ENCODE measurements at places on chromosomes 16 and 17.

DNA sequence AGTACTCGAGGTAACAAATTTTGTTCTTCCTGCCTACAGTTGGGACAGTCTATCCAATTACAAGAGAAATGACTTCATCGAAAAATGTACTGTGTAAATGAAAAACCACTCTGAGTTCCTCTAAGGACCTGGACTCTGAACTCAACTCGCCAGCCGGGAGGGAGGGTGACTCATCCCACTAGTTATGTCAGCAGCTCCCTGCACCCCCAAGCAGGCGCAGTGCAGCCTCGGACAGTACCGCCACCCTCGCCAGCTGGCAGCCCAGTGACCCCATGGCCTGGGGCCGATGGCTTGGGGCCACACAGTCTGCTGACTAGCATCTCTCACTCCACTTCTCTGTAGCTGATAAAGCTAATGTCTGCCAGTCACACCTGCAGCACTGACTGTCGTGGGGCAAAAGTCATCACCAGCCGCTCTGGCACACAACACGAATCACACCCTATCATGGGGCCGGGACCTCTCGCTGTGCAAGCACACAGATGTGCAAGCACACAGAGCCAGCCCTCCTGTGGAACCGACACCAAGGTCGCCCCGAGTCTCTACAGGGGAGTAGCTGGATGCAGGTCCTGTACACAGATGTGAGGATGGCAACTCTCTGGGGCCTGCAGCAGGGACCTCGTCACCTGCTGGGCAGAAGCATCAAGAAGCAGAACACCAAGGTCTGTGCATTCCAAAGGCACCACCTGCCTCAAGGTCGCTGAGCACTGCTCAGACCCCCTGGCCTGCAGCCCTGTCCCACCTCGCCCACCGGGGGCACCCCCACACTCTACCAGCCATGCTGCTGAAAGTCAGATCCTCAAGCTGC, 5.7 kb downstream of the CSNK1D start:
- DNase-seq: no peak

- no peak for DNase-seq
Observed at GRCh38 chr17:58680038-58680369, 11.8 kb downstream of the TEX14 start.

DNA sequence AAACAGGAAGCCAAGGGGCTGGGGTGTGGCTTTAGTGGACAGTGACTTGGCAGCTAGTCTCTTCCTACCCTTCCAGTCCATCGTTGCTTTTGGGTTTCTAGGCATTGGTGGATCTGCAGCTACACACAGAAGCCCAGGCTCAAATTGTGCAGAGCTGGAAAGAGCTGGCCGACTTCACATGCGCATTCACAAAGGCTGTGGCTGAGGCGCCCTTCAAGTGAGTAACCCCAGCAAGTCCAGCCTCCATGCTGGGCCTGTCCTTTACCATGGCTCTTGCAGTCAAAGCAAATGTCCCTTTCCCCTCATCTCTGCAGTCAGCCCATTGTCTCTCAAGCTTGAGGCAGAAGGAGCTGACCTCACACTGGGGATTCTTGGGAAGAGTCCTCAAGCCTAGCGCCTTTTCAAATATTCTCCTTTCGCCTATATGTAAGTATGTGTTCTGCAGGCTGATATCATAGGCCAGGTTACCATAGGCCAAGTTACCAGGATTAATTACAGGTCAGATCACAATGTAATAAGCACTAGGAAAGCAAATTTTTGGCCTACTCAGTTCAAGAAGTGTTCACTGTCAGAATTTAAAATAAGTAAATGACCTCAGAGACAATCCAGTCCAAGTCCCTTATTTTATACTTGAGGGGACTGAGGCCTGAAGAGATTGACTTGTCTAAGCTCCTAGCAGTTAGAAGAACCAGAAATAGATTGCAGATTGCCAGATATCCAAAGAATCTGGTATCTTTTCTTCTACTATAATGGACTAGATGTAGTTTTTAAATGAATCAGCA, 6.5 kb downstream of the EME1 start:
- DNase-seq: no peak

- DNase-seq: no peak
Observed at GRCh38 chr17:53626286-53626685, 196.4 kb upstream of the KIF2B start.

DNA sequence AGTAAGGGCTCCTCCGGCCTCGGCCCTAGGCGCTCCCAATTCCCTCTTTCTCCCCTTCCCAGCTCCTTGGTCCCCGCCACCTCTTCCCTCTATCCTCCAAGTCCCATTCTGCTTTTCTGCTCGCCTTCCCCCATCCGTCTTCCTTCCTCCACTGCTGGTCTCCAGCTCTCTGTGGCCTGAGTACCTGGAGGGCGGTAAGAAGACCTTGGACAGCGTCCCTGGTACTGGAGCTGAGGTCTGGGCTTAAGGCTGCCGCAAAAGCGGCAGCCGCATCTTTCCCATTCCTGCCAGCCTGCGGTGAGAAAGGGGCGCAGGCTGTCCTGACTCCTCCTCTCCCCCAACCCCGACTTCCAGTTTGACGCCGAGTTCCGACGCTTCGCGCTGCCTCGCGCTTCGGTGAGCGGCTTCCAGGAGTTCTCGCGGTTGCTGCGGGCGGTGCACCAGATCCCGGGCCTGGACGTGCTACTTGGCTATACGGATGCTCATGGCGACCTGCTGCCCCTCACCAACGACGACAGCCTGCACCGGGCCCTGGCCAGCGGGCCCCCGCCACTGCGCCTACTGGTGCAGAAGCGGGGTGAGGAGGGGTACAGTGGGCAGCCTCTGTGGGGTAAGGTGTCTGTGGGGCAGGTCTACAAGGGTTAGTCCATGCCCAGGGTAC, 471 bp downstream of the PARD6A start:
- no peak for DNase-seq

DNA sequence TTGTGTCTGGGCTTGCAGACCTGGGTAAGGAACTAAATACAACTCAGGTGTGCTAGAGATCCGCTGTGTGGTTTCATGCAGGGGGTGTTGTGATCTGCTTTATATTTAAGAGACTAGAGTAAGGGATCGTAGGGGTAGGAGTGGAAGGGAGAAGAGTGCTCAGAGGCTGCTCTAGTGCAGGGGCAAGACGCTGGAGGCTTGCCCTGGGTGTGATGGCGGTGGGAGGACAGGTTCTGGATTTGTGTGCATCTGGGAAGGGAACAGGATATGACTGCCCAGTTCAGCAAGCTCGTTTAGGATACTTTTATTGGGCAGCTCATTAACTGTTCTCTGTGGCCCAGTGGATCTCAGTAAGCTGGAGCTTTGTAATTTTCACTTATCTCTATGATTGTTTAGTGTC, 47.6 kb downstream of the RPTOR start:
- DNase-seq: no peak

- no peak for DNase-seq
Observed at GRCh38 chr17:7315570-7316235, 543 bp upstream of the GPS2 start.

- no peak for DNase-seq
Observed at GRCh38 chr17:29911641-29912177, 18.3 kb downstream of the SSH2 start.

GRCh38 chr17:7867881-7868329, 10.1 kb downstream of the CYB5D1 start:
- no peak for DNase-seq

DNA sequence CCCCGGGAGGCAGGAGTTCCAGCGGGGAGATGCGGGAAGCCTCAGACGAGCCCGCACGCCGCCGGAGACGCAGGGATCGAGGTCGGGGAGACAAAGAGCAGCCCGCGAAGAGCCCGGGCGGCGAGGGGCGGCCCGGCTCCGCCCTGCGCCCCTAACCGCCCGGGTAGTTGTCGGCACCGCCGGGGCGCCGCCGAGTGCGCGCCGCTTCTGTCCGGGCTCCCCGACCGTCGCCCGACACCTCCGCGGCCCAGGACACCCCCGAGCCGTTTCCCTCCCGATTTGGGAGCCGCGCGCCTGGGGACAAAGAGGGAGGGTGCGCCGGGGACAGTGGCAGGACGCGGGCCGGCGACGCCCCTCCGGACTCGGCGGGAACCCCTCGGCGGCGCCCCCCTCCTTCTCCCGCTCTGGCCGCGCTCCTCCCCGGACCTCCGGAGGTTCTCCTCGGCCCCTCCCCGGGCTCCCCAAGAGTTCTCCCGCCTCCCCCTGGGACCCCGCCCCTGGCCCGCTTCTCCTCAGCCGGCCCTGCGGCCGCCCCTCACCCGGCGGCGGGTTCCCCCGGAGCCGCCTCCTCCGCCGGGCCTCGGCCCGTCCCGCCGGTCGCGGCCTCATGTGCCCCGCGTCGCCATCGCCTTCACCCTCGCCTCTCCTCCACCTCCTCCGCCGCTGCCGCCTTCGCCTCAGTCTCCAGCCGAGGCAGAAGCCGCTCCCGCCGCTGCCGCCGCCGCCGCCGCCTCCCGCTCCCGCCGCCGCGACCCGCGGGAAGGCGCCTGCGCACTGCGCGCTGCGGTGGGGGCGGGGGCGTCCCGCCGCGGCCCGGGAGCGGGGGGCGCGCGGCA, at the start of gene GJC1:
GJC1 (minus strand) TSS at position 765 of the 836 bp plus-strand sequence. CDS start 24,470 bp downstream, outside the sequence.
- no peak for DNase-seq

DNA sequence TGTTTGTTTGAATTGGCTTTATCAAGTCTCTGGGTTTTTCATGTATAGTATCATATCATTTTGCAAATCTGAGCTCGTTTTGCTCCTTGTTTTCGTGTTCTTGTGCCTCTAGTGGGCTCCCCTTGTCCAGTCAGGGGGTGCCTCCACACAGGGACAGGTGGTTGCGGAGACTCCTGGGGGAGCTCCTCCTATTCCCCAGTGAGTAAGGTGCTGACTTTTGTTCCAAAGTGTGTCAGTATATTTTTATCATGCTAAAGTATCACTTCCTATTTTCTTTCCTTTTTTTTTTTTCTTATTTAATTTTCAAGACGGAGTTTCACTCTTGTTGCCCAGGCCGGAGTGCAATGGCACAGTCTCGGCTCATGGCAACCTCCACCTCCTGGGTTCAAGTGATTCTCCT, 30.3 kb upstream of the IL17C start:
- DNase-seq: no peak

DNA sequence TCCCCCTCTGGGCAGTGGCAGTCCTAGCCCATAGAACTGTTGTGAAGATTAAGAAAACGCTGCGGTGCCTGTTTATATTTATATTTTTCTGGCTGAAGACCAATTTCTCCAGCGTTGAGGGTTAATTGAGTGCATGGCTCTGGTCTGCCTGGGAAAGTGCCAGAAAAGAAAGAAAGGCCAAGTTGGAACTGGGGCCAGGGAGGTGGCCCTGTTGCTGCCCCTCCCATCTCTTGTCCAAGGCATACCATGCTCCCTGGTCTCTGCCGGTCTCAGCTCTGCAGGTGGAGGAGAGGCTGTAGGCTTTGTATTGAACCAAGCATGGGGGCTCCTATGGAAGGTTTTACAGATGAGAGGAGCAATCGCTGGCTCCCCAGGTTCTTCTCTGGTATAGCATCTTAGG, 124.7 kb downstream of the MGAT5B start:
- no peak for DNase-seq

GRCh38 chr16:11484691-11485258, 101.9 kb downstream of the LITAF start:
- no peak for DNase-seq

DNA sequence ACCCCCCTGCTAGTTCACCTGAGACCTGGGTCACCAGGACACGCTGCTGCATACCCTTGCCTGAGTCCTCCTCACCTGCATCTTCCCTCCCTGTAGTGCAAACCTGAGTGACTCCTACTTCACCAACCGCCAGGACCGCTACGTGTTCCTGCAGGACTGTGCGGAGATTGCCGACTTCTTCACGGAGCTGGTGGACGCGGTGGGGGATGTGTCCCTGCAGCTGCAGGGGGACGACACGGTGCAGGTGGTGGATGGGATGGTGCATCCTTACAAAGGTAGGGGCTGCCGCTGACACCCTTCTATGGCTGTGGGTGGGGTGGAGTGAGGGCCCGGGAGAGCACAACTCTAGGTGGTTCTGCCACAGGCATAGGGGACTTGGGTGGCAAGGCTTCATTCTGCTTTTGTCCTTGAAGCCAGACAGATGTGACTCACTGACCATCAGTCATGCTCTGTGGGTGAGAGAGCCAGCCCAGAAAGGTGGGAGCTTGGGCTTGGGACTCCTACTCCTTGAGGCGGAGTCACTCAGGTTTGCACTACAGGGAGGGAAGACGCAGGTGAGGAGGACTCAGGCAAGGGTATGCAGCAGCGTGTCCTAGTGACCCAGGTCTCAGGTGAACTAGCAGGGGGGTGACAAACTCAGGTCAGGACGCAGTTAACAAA, 22.3 kb downstream of the PGS1 start:
- DNase-seq: no peak

DNA sequence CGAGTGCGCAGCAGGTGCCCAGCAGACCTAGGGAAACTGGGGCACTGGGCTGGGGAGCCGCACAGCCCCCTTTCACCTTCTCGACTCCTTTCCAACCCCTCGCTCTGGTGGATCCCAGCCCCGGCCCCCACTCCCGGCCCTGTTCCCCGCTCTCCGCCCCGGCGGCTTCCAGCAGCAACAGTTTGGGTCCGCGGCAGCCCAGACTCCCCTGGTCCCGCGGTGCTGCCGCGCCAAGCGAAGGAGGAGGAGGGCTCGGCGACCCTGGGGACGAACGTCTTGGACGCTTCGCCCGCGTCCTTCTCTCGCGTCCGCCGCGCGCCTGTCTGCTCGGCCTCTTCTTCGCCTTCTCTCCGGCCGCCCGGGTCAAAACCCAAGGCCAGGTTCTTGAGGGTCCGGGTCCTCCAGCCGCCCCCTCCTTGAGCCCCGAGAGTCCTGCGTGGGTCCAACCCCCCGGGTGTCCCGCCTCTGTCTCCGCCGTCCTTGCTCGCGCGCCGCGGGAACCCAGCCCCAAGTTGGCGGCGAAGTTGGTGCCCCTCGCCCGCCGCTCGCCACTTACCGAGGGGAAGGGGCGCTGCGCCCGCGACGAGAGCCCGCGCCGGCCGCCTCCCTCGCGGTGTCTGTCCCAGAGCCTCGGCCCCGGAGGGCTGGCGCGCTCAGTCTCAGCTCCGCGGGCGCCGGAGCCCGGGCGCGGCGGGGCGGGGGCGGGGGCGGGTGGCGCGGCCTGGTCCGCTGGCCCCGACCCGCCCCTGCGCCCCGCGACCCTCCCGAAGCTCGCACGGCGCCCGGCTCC, 1.4 kb upstream of the GRIN2C start:
- DNase-seq: no peak

DNA sequence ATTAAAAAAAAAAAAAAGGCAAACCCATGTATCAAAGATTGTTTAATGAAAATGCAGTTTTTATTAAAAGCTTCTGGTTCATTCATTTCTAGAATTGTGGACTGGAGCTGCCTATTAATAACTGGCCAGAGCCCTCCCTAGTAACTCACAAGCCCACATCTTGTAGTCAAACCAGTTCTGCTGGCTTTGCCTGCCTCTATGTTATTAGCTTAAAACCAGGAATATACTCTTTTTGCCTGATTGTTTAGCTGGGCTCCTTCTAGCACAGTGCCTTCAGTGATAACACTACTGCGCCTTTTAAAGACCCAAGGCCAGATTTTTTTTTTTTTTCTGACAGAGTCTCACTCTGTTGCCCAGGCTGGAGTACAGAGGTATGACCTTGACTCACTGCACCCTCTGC, 26.0 kb downstream of the TAC4 start:
- no peak for DNase-seq

GRCh38 chr16:15649727-15650018, 372 bp upstream of the NDE1 start:
- DNase-seq: no peak
